SIG-M5 (cell line): ENCODE measurements at places on chromosomes 4 and X.

GRCh38 chr4:124863040-124863545, 150.6 kb upstream of the ANKRD50 start:
- DNase-seq: no peak

GRCh38 chr4:112172180-112172579, 26.9 kb downstream of the FAM241A start:
- DNase-seq: no peak

- no peak for DNase-seq
Measured at GRCh38 chrX:39627257-39627656, 470.5 kb downstream of the BCOR start.

DNA sequence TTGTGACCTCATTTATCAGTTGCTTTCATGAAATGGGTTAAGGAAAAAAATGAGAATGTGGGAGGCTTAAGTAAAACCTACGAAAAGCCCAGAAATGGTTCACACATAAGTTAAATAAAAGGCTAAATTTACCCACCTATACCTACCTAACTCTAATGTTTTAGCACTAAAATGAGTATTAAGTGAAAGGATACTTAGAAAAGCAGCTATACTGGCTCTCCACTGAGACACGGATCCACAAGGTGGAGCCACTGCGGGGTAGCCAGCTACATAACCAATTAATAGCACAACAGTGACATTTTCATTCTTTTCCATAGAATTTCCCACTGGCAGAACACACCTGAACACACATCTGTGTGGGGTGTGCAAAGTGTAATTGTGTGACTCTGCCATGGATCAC, 101.9 kb downstream of the MAML3 start:
- DNase-seq: no peak

DNA sequence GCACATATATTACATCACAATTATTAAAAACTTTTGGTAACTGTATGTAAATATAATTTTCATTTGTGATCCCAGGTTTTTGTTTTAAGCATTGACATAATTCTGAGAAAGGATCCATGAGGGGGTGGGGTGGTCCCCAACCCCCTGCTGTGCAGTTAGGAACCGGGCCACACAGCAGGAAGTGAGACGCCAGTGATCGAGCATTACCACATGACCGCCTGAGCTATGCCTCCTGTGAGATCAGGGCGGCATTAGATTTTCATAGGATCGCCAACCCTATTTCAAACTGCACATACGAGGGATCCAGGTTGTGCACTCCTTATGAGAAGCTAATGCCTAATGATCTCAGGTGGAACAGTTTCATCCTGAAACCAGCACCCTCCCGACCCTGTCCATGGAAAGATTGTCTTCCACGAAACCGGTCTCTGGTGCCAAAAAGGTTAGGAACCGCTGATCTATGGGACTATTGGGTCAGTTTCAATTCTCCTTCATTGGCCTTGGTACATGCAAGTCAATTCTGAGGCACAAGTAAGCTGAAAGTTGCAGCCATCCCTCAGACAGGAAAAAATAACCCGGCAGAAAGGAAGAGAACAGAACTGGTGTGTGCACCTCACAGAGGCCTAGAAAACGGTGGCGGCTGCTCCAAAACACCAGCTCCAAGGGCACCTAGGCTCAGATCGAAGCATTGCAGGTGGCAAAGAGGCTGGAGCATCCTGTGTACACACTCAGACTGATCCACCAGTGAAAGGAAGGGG, 7.0 kb upstream of the TMSB4X start:
- no peak for DNase-seq

- DNase-seq: no peak
Measured at GRCh38 chr4:6035786-6036185, 17.6 kb upstream of the C4orf50 start.

DNA sequence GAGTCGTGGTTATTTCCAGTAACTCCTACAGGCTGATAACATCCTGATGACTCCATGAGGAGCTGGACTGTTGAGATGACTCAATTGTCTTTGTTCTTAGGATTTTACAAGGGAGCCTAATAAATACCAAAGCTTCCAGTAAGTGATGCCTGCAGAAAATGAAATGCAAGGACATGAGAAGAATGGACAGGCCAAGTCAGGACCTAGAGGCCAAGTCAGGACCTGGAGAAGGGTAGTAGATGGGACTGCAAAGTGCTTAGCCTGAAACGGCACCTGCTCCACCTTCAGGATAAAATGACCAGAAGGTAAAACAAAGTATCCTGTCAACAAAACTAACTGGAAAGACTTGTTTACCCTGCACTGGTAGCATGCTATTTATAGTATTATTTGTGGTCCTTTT, 6.4 kb upstream of the SLC10A6 start:
- DNase-seq: no peak

DNA sequence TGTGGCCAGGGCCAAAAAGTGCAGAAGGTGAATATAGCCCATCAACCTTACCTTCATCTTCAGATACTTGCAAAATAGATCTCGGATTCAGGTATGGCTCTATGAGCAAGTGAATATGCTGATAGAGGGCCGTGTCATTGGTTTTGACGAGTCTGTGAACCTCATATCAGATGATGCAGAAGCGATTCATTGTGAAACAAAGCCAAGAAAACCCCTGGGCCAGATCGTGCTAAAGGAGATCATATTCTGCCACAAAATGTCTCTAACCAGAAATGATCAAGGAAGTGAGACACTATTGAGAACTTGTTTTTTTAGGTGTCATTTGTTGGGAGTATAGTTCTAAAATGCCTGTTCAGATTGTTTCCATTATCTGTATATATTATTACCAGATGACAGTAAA, 48.3 kb downstream of the PDK3 start:
- DNase-seq: no peak

GRCh38 chr4:144582975-144583374, 63.0 kb upstream of the HHIP start:
- no peak for DNase-seq

DNA sequence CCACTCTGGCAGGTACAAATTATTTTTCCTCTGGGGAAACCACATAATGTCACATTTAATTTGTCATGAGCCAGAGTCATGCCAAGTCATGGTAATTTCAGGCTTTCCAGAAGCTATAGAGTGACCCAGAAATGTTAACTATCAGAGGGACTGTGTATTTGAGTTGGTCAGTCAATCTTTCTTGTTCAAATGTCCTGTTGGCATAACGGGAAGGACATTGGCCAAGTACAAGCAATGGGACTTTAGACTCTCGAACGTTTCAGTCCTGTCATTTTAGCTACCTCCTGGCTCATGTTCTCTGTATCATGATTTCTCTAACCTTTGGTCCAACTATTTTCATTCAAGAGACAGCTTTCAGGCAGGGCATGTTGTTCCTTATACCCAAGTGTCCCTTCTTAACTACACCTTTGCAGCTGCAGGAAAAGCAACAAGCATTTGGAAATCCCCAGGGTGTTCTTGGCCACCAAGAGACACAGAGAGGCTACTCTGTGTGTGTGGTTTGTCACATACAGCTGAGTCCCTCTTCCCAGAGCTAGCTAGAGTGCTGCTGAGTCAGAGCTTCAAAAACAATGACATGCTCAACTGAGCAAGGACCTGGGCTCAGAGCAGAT, 142.6 kb downstream of the EGF start:
- no peak for DNase-seq

DNA sequence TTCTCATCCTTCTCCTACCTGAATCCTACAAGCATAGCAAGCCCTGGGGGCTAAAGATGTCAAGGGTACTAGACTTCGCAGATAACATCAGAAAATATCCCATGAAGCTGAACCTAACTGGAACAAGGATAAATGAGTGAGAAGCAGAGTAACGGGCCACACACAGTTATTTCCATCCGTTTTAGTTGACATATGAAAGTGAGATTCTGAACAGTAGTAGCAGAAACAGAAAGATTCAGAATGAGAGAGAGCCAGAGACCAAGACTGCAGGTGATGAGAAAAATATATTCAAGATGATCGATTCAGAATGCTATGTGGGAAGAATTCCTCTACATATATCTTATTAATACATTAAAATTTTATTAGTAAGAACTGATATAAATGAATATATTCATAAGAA, 165.1 kb downstream of the TSPAN5 start:
- no peak for DNase-seq

DNA sequence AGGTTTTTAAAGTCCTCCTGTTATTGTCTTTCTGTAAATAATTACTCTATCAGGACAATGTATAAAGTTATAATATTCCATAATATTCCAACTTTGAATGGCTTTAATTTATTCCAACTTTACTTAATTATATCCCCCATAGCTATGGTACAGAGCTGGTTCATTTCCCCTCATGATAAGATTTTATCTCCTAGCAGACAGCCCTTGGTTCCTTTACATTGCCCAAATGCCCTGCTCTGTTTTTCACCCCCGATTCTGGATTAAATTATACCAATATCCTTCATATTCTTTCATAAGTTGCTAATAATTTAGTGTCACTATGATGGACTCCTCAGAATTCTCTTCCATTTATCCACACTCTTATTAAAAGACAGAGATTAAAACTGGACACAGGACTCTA, 340.5 kb downstream of the MAPK10 start:
- DNase-seq: no peak

DNA sequence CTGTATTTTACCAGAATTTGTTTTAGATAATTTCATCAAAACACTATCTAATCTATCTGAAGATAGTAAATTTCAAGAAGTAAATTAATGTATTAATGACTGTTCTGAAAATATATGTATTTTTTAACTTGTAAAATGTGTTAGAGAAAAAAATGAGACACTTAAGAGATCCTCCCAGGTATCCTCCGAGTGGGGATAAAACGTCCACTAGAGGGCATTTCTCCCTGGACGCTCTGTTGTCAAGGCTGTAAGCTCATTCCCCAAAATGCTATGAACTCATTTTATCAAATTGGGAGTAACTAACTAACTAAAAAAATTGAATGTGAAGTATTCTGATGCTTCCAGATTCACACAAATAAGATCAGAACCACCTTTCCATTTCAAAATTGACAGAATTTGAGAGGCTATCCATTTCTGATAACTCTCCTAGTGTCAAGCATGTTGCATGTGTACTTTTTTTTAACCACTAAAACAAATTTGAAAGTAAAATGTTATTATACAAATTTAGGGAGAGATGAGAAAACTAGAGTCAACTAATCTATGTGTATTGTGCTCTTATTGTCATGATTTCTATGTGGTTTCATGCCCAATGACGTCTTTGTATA, 337.3 kb upstream of the HS3ST1 start:
- DNase-seq: no peak

- no peak for DNase-seq
Measured at GRCh38 chr4:183765251-183765911, 106.3 kb downstream of the TRAPPC11 start.

- no peak for DNase-seq
Measured at GRCh38 chrX:110136136-110136535, 133.2 kb downstream of the TMEM164 start.

DNA sequence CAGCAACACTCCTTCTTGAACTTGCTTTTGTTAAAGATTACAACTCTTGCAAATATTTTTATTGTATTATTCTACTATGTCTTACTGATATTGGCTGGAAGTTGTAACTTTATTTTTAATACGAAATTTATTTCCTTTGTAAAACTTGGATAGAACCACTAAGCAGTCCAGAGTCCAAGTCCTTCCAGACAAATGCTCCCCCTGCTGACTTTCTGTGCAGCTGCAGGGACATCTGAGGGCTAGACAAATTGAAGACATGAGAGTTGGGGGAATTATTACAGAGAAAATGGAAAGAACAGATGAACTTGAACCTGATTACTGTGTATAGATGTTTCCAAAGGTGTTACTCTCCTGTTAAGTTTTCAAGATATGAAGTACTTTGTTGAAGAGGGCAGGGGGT, 238.8 kb downstream of the GRIA3 start:
- no peak for DNase-seq

DNA sequence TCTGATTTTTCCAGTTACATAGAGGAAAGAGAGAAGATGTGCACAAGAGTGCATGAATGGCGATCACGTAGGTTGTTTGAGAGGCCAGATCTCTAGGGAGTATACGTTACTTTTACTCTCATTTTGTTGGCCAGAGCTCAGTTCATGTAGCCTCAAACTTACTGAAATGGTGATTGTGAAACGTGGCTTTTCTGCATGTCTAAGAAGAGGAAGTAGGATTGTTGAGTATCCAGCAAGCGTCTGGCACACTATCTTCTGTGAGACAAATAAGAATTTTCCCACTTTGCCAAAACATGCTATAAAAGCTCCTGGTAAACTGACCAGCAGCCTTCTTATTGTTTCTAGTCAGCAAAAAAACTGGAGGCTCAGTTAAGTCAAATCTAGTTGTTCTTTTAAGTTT, 264.5 kb upstream of the EMCN start:
- no peak for DNase-seq

GRCh38 chrX:70498129-70498528, 53.5 kb downstream of the DLG3 start:
- no peak for DNase-seq

GRCh38 chrX:47187106-47187677, 6.4 kb upstream of the UBA1 start:
- DNase-seq: no peak

GRCh38 chr4:139684351-139684750, 18.7 kb downstream of the MGST2 start:
- DNase-seq: no peak

DNA sequence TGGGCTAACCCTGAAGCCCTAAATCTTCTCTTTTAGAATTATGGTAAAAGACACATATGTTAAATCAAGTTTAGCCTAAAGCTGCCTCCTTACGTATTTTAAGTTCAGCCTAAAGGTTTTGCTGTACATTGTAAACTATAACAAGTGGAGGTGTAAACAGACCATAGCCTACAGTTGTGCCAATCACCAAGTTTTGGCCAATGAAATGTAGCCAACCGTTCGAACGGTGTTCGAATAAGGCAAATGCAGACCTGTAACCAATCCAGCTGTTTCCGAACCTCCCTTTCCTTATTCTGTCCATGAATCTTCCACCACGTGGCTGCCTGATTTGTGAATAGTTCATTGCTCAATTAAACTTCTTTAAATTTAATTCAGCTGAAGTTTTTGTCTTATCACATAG, 52.1 kb upstream of the TBC1D9 start:
- no peak for DNase-seq

DNA sequence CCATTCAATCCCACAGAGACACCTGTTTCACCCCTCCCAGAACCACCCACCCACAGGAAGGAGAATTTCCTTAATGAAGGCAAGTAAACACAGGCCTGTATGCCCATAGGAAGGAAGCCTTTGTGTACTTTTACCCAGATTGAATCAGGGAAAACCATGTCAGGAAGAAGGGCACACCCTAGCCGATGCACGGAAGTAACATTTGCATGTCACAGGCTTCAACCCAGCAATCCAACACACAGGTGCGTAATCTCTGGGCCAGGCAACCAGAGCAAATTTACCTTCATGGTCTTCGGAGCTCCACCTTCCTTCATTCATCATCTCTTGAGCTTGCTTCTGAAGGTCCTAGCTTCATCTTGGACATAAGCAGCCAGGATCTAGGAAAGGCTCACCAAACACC, 206.3 kb downstream of the SHROOM3 start:
- no peak for DNase-seq
